Stimulated activated CD4-positive, alpha-beta T cell treated with anti-CD3 and anti-CD28 coated beads, Interleukin-2, amount 100 ng/mL, for 4 hours (primary cell): ENCODE measurements at places on chromosomes 7 and 10.

- no peak for DNase-seq
Observed at GRCh38 chr7:143104759-143105158, 27.1 kb upstream of the PIP start.

- DNase-seq: no peak
Observed at GRCh38 chr10:68721673-68722335, 765 bp downstream of the CCAR1 start.

DNA sequence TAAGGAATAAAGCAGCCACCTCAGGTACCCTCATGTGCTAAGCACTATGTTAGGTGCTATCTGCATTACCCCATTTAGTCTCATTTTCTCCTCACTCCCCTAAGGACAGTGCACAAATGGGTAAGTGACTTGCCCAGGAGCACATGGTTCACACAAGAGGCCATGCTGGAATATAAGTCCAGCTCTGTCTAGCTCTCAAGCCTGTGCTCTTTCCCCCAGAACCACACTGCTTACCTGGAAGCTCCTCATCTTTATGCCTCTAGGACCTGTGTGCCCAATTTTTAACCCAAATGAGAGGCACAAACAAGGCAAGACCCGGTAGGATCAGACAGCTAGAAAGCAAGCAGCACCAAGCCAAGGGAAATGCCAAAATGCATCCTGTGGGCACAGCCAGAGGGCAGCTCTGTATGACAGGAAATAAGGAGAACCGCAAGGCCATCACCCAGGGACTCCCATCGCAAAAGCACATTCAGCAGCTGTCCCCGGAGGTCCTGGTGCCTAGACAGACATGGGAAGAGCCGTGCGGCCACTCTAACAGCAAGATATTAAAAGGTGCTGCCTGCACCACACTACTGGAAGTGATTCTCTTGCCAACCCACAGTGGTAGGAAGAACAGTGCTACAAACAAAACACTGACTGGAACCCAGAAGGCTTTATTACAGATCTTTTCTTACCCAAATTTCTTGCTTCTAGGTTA is 88.1 kb downstream of the GSAP start:
- no peak for DNase-seq

GRCh38 chr7:1670894-1671593 is 967 bp downstream of the ELFN1 start:
- DNase-seq: no peak

DNA sequence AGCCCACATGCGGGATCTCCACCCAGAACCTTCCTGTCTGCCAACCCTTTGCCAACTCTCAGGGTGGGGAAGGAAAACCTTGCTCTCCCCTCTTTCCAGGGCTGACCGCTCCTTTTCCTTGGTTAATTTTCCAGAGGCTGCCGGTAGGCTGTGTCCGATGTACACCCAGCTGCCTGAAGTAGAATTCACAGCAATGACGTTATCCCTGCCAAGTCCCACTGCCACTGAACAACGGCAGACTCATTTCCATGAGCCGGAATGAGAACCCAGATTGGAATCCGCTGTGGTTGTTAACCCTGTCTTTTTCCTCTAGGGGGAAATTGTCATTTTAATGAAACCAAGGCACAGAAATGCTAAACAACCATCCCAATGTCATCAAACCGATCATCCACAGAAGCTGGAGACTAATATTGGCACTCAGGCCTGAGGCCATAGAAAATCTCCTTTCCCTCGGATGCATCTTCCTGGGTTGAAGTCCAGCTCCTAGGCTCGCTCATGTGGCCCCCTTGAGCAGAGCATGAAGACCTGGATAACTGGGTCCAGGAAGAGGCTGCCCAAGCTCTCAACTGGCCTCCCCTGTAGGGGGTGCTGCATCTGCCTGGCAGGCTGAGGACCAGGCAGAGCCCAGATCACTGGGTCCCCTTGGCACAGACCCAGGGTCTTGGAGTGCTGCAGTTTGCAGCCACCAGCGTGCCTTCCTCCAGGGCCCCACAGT is 30.4 kb downstream of the KLRG2 start:
- no peak for DNase-seq

- DNase-seq: no peak
Observed at GRCh38 chr7:44189993-44190872, 994 bp upstream of the GCK start.

- no peak for DNase-seq
Observed at GRCh38 chr7:48337012-48337621, 165.9 kb downstream of the ABCA13 start.

GRCh38 chr10:47383261-47384147 is 589 bp downstream of the ZNF488 start:
- DNase-seq: no peak

DNA sequence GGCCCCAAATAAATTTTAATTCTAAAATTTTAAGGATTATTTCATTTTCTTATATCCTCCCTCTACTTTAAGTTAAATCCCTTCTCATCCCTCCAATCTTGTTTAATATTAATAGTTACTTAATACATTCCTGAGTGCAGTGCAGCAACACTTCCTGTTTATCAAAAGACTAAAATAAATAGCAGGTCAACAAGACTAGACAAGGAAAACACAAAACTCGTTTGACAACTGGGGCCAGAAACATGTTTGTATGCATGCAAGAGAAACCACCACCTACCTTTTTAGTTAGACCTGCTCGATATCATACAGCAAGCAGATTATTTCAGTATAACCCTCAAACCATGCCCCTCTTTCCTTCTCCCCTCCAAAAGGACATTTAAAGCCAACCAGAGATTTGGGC is 95.8 kb downstream of the PARD3 start:
- DNase-seq: no peak

DNA sequence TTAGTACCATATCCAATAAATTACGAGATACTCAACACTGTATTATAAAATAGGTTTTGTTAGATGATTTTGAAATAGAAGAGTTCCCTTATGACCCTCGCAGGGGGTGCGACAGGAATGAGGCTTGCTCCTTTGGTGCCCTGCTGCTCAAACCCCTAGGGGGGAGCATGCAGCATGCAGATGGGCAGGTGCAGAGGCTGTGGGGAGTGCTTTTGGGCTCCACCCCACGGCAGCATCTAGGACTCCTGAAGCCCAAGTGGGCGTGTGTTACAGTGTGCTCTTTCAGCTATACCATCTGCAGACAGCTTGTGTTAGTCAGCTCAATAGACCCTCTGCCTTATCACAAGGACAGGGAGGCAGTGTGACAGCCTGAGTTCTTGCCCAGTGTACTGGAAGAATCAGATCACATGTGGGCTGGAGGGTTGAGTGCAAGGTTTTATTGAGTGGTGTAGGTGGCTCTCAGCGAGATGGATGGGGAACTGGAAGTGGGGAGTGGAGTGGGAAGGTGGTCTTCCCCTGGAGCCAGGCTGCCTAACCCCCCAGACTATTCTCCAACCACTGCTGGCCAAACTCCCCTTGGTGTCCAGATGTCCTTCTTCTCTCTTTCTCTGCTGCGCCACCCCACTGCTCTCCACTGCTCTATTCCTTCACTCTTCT is 3.1 kb upstream of the MRC1 start:
- DNase-seq: no peak

GRCh38 chr7:149885191-149886017 is 11.6 kb downstream of the ATP6V0E2 start:
- DNase-seq: no peak

DNA sequence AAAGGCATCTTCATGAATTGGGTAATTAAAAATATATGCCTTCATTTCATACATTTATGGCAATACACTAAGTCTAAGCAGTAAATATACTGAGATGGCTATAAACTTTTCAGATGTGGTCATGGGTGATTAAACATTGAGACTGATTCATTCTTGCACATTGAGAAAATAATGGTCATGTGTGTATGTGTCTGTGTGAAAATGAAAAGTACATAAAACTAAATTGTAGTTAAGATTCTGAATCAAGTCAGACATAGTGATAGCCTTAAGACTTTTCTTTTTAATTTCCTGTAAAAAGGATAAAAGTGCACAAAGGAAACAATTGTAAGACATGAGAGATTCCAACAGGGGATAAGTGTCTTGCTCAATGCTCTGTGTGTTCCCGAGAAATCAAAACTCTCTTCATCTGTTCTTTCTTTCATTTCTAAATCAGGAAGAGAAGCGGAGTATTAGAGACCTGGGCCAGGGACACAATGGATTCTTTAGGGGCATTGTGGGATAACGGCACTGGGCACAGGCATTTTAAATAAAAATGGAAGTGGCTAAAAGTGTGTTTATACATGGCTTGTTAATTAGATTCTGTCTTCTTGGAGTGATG is 69.8 kb upstream of the AGR3 start:
- DNase-seq: no peak

- no peak for DNase-seq
Observed at GRCh38 chr10:7922707-7923106, 104.4 kb downstream of the TAF3 start.

DNA sequence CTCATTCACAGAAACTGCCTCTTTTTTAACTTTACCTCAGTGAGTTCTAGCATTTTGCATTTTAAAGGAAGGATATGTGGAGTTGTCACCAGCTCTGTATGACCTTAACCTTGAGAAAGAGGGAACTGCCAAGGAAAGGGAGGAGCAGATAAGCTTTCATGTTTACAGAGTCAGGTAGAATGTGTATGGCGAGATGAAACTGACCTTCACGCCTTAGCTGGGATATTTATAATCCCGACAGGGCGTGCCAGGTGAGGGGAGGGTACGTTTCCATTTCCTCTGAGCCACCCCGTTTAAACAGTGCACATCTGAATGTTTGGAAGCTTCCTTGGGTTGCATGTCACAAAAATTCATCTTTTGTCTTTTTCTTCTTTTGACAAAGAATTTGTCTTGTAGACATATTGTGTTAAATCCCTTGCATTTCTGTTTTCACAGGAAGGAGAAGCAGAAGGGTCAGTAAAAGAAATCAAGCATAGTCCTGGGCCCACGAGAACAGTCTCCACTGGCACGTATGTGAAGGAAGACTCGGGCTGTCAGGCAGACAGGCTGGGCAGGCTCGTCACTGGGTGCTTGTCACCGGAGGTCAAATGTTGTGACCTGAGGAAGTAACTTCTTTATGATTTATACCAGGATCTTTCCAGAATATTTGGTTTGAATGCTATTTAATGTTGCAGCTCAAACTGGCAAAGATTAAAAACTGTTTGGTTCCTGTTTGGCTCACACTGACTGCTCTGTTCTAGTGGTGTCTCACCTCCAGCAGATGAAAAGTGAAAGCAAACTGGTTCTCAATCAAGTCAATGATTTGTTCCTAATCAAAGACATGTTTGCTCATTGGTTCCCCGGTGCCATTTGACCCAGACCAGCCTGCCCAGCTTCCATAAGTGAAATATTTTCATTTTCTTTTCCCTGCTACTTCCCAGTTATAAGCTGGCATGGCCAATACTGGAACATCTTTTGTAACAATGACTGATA is 16.2 kb downstream of the OPTN start:
- no peak for DNase-seq

GRCh38 chr7:68922850-68923249 is 675.4 kb upstream of the AUTS2 start:
- DNase-seq: no peak

DNA sequence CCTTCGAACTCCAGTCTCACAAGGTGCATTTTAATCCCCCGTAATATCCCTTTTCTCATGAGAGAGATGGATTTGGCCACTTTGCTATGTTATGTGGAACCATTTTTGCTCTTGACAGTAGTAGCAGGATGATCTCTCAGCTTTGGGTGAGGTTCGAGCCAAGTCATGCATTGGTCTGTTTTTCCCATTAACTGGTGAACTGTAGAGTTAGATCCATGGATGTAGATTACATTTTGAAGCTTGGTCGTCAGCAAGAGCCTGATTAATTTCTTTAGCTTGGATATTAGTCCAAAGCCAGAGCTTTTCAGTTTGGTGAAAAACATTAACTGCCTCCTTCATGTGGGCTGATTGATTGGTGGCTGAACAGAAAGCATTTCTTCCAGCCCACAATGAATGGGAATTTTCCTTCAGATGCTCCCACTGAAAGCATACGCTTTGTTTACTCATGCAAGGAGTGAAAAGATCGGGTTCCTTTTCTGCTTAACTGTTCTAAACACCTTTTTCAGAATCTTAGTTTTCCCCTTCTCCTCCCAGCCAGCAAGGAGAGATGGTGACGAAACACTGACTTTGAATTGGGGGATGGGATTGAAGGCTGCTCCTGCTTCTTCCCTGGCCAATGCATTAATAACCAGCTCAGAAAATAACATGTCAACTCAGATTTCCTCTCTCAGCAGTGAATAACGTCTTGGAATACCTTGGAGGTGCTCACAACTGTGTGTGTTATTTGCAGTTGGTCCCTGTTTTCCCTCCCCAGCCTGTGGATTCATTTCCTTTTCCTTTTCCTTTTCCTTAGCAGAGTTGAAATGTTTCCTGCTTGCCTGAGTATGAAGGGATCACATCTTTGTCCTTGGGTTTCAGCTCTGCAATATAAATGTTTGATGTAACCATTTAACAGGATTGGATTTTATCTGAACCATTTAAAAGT is 351.8 kb upstream of the FZD8 start:
- no peak for DNase-seq

DNA sequence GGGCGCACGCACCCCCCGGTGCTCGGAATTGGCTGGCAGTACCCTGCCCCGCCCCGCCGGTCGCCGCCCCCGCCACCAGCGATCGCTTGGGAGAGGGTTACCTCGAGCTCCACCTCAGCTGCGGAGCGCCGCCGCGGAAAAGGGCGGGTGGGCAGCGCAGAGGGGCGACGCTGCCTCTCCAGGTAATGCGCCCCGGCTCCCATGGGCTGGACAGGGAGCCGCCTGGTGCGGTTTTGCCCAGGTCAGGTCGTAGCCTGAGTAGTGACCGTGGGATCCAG is 1.3 kb downstream of the PFKFB3 start:
- DNase-seq: peak; percentile 66
